Caki2 (cell line): ENCODE measurements at places on chromosomes 4 and X. TPM values are rescaled to one million over a fixed set of nuclear protein-coding genes. Genes with fewer than 3 reads are reported as not detected.

- no peak for DNase-seq
These were observed 89.0 kb downstream of the LUZP4 start for GRCh38 chrX:115378471-115378870.

GRCh38 chrX:40148385-40149285 is 50.9 kb upstream of the BCOR start:
- DNase-seq: no peak

DNA sequence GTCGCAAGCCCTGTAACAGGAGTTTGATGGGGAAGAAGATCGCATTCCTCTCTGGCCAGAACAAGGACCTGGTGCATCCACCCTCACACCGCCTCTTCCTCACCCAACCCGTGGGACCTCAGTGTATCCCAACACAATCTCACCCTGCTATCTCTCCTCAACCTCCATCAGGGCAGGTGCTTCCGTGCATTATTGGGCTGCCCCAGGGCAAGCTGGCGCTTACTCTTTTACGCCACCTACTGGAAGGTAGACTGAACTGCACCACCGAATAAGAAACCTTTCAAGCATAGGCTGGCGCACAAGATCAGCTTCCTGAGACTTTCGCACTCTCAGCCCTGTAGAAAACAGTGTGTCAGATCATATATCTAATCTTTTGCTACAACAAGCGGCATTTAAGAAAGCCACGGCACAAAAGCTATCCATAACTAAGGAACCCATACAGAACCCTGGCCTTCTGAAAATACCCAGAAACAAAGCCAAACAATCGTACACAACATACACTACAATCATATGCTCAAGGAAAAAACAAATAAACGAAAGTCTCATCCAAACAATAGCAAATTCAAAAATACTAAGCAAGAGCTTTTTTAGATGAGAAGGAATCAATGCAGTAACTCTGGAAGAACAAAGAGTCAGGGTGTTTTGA is 209.3 kb downstream of the UGT8 start:
- peak; percentile 16 for DNase-seq

DNA sequence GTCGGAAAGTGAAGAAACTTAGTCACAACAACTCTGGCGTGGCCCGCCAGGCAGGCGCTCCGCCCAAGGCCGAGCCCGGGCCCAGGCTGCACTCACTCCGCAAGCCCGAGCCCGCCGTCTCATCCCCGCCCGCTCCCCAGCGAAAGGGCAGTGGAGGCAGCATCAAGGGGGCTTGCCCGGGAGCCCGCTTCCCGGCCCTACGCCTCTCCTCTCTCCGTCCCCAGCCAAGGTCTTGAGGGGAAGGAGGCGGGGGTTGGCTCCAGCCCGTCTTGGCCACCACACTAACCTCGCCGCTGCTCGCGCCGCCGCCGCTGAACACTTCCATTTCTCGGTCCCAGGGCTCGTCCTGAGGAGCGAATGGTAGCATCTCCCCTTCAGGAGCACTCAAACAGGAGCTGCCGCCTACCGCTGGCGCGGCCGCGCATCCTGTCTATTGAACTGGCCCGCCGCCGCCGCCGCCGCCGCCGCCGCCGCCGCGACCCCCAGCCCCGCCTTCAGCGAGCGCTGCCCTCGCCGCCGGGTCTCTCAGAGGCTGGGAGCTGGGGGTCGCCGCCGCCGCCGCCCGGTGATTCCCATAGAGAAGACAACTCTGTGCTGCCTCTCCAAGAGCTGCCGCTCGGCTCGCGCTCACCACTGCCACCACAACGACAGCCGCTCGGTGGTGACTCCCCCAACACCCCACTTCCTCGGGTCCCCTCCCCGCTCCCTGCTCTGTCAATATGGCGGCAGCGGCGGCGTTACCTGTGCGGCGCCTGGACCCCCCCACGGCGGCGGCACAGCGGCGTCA is at the start of gene RPS6KA6:
Gene RPS6KA6, minus strand, starts transcription at position 667 of the 787 bp plus-strand sequence. Its CDS starts 300 bp downstream, at position 367.
- peak; percentile 31 for DNase-seq

DNA sequence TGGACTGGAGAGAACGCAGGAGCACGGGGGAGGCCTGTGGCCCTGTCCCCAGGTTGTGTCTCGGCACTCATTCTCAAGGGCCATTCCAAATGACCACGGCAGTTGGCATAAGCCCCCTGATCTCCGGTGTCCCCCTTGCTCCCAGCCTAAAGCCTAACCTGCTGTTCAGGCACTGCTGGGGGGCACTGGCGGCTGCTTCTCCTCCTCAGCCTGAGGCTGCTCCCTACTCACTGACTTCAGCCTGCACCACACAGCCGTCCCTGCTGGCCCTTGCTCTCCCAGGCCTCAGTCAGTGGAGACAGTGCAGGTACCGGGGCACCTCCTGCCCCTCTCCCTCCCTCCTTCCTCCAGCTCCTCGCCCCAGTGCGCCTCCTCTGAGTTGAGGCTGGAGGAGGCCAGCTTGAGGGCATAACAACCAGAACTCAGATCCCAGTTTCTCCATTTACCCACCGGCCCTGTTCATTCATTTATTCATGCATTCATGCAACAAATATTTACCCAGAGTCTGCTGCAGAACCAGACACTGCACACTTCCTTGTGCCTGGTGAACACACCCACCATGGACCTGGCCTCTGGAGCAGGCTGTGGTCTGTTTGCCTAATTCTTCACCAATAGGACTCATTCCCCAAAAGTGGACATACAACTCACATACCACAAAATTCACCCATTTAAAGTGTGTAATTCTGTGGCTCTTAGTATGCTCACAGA is 65.0 kb downstream of the CPZ start:
- DNase-seq: no peak

DNA sequence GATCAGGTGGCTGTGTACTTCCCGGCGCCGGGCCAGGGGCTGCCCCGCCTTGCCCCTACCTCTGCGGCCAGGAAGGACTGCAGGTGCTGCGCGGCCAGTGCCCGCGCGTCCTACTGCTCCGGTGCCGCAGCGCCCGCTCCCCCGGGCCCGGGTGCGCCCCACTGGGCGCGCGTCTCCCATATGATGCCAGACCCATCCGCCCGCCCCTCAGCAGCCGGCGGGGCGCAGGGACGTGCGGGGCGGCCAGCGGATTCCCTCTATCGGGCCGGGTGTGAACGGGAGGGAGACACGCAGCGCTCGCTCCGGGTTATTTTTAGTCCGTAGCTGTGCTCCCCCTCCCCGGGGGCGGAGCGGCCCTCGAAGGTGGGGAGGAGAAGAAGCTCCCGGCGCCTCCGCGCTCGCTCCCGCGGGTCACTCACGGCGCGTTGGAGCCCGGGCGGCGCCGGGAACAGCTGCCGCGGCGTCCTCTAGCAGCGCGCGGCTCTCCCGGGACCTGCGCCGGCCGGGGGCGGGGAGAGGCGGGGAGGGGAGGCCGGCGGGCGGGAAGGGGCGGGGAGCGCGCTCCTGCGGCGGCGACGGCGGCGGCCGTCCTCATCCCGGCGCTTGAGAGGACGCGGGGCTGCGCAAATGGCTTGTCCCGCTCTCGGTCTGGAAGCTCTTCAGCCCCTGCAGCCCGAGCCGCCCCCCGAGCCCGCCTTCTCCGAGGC is 103.6 kb downstream of the UCHL1 start:
- peak; percentile 89 for DNase-seq

GRCh38 chr4:55819634-55820033 is at the start of gene EXOC1L:
Gene EXOC1L, plus strand, starts transcription at chr4:55819790. Its CDS starts 237 bp downstream, at chr4:55820027.
- no peak for DNase-seq

DNA sequence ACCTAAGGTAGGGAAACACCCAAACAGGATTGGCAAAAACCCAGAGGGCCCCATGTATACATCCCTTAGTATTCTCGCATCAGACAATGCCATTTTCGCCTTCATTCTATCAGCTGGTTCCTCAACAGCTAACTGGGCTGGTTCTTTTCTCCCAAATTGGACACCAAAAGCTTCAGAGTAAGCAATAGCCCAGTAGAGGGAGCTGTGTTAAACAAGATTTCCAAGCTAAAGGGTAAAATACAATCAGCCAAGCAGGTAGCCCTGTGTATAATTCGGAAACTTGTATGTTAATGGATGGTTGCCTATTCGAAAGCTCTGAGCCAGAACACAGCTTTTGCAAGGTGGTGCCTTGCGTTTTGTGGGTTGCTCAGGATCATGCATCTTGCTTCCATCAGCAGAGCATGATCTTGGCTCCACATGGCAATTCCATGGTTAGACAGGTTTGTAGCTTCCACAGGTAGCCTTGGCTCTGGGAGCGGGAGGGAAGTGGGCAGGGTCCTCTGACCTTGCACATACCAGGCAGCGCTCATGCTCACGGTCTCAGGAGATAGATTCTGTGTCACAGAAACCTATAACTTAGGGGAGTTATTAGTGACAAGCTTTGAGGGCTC is 115.2 kb upstream of the LNX1 start:
- peak; percentile 30 for DNase-seq

DNA sequence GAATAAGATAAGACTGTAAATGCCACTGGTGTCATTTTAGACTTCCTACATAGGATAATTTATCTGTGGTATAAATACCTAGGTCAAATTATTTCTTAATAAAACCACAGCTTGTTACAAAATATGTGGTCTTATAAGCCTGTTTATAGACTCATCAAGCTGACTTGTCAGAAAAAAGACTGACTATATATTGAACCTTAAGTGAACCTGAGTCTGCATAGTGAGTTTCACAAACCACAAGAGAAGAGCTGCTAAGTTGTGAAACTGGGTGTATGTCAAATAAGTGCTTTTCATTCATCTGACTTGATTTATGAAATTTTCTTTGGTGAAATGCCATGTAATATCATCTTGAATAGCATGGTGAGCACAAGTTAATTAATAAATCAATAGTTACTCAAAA is 48.4 kb upstream of the TMPRSS11A start:
- DNase-seq: no peak

DNA sequence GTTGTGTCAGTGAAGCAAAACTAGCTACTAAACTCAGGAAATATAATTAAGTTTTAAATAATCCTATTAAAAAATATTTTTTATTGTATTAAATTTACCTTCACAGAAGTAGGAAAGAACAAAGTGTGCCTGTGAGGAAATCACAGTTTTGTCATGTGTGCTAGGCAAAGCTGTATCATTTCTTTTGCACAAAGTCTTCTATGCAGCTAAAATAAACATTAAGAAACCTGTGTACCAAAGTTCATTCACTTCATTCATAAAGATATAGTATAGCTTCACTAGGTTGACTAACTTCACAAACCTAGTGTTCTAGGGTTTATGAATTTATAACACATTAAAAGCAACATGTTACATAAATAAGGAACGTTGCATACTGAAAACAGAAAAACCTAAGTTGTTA is 131.0 kb downstream of the PDS5A start:
- DNase-seq: no peak

Gene MAGEB5
- not detected in 2 replicates for total RNA-seq

Gene C4orf33
- 5.0 and 7.1 TPM in 2 replicates for total RNA-seq

- no peak for DNase-seq
These were observed 821.1 kb downstream of the PCDH19 start for GRCh38 chrX:99588936-99589335.

GRCh38 chrX:43557792-43558191 is 98.3 kb upstream of the MAOA start:
- DNase-seq: peak; percentile 31

- DNase-seq: peak; percentile 32
These were observed 93.2 kb upstream of the MAPK10 start for GRCh38 chr4:86452924-86453531.

- DNase-seq: no peak
These were observed 52.0 kb upstream of the HS3ST1 start for GRCh38 chr4:11480683-11481082.

Gene GRIA2
- total RNA-seq: not detected in 2 replicates

- no peak for DNase-seq
These were observed 37.2 kb downstream of the CXXC4 start for GRCh38 chr4:104457308-104457981.
